ENCODE measurements at places on chromosomes 16 and 17.

- no peak for DNase-seq
Measured at GRCh38 chr16:7405166-7405565, 72.5 kb downstream of the RBFOX1 start.

DNA sequence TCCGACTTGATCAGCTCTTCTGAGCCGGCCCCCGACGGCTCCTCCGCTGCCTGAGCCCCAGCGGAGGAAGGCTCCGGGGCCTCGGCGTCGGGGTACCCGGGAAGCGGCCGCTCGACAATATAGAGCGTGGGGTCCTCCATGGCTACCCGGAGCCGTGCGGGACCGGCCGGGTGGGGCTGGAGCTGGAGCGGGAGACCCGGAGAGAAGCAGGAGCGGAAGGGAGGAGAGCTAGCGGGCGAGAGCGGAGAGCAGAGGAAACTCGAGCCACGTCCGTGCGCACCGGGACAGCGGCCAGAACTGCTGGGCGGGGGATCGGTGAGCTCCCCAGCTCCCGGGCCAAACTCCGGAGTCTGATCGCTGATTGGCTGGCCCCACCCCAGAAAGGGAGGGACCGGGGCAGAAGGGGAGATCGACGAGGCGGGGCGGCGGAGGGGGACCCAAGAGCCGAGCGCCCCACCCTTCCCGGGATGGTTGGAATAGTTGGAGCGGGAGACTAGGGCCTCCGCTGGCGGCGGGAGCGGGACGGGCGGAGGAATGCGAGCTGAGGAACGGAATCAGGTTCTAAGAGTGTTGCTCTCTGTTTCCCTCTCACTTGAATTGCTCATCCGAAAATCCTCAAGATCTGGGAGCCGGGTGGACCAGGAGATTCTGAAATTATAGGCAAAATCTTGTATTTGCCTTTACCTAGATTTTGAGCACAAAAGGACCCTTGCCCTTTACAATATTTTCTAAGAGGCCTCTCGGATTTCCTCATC, at the start of gene CAVIN1:
TSS of gene CAVIN1 (minus strand) at position 299 of the 755 bp plus-strand sequence. CDS start at position 140, 159 bp downstream.
- peak; percentile 99 for DNase-seq

- no peak for DNase-seq
Measured at GRCh38 chr16:84379709-84380362, 11.5 kb downstream of the ATP2C2 start.

DNA sequence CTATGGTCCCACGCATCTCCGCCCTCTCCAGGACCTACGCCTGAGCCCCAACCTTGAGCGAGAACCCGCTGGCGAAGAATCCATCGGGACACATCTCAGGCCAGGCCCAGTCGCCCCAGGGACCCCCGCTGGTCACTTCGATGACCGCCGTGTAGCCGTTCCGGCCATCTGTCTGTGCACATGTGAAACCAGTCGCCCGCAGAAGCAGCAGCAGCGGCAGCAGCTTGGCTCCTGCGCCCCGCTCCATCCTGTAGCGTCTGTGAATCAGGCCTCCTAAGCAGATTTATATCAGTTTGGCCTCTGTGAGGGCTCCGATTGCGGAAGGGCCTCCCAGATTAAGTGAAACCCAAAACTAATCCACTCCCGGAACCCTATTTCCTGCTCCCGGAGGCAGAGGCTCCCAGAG, at the start of gene VMO1:
TSS of gene VMO1 (minus strand) at position 259 of the 406 bp plus-strand sequence. CDS start at position 247, 12 bp downstream.
- DNase-seq, result no peak

DNA sequence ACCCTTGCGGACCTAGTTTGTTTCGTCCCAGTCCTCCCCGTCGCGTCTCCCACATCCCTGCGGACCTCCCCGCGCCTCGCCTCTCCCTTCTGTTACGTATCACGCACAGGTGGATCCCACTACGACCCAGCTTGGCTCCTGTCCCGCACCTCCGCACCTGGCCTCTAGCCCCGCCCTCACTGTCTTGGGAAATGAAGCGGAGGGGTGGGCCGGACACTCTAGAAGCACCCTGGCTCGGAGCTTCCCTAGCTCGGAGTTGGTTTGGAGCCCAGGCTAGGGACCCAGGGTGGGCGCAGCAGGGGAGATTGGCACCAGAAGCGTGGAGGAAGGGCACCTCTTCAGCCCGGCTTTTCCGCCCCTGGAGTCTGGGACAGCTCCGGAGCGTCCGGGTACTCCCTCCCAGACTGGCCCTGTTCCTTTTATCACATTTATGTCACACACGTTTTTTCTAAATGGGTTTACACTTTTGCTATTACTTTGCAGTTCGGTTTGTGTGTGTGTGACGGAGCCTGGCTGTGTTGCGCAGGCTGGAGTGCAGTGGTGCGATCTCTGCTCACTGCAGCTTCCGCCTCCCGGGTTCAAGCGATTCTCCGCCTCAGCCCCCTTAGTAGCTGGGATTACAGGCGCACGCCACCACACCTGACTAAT, 1.4 kb upstream of the CEMP1 start:
- DNase-seq, result no peak
